ENCODE measurements at places on chromosomes 12 and 14.
A peak's percentile ranks its signal among the peaks of the same experiment; 100 is the strongest.

DNA sequence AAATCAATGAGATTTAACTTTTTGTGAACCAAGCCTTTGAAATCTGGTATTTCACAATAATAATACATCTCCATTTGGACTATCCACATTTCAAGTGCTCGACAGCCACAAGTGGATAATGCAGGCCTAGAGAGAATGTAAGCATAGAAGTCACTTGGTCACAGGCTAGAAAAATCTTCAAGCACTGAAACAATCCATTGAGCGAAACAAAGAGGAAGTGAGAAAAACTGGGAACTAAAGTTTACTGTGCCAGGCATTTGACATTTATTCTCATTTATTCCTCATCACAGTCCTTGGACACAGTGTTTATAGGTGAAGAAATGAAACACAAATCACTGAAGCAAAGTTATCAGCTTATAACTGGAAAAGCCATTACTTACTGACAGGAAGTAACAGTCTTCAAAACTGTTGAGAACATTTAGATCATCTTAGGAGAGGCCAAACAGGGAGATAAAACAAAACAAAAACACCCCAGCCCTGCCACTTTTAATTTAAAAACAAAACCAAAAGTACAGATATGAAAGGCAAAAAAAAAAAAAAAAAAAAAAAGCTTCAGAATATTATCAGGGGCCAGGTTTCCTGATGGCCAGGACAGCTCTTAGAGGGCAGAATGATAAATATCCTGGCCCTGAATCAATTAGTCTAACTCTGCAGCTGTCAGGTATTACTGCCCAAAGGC lies 29.2 kb downstream of the GNS start:
- H3K27ac ChIP-seq: no peak overlapping the region
- no peak overlapping the region for H3K4me3 ChIP-seq

DNA sequence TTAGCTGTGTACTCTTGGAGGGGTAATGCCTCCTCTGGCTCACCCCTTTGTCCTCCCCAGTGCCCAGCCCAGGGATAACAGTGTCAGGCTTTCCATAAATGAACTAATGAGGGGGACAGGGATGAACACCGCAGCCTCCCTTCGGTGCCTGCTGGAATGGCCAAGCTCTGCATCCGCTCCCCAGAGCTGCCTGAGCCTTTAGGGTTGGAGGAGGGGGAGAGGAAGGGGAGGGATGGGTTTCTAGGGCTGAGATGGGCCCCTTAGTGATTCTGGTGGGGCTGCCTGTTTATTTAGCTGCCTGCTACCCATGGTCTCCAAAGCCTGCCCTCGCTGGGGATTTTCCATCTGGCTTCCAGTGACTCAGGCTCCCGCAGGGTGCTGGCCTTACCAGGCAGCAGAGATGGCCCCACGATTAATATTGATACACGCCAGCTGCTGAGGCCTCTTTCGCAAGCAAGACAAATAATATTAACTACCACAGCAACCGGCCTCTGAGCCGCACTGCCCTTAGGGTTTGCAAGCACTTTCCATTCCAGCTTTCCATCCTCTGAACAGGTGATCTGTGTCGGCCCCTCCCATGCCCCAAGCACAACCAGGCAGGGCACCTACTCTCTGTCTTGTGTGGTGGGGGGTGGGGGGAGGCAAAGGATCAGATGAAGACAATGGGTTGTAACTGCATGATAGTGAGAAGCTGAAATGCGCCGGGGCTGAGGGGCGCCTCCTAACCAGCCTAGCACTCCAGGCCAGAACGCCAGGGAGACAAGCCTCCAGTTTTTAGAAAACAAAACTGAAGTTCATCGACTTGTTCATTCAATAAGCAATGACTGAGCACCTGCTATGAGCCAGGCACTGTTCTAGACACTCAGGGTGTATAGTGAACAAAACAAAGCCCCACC lies 56.7 kb downstream of the C14orf132 start:
- H3K4me1 ChIP-seq: peaks cover 17% of the 10 kb centered on the region
- DNase-seq: peak; percentile 63
- no peaks in the 10 kb centered on the region for H3K36me3 ChIP-seq
- no peaks in the 10 kb centered on the region for H3K27me3 ChIP-seq
- no peak overlapping the region for H3K4me3 ChIP-seq
- H3K27ac ChIP-seq: no peak overlapping the region

GRCh38 chr12:131835616-131836171 lies 7.5 kb downstream of the MMP17 start:
- H3K4me3 ChIP-seq: no peak overlapping the region
- no peaks in the 10 kb centered on the region for H3K36me3 ChIP-seq
- no peak overlapping the region for H3K27ac ChIP-seq

GRCh38 chr12:71726548-71726947 lies 28.1 kb upstream of the RAB21 start:
- H3K36me3 ChIP-seq: no peaks in the 10 kb centered on the region
- no peak overlapping the region for H3K4me3 ChIP-seq
- H3K27ac ChIP-seq: no peak overlapping the region
- no peaks in the 10 kb centered on the region for H3K4me1 ChIP-seq
- no peaks in the 10 kb centered on the region for H3K27me3 ChIP-seq
- DNase-seq: no peak

- no peak for DNase-seq
- no peak overlapping the region for H3K27ac ChIP-seq
- H3K36me3 ChIP-seq: no peaks in the 10 kb centered on the region
Observed at GRCh38 chr14:94026889-94027469, 839 bp downstream of the OTUB2 start.

DNA sequence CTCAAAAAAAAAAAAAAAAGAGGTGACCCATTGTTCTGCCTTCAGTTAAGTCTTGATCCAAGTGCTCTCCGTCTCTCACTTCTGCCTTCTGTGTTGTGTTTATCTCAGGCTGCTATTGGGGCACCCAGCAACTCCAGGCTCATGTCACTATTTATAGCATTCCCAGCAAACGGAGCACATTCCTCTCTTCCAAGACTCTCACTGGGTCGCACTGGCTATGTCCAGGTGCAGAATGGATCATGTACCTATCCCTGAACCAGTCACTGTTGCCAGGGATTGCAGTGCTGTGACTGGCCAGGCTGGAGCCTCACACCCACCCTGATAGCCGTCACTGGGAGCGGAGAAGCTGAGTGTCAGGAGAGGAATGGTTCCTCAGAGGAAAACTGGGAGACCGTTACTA lies 31.2 kb downstream of the RHOF start:
- no peaks in the 10 kb centered on the region for H3K27me3 ChIP-seq
- no peak overlapping the region for H3K4me3 ChIP-seq
- H3K36me3 ChIP-seq: no peaks in the 10 kb centered on the region
- no peak for DNase-seq
- peak overlapping the region; percentile 78 for H3K27ac ChIP-seq

- H3K4me3 ChIP-seq: no peak overlapping the region
- no peaks in the 10 kb centered on the region for H3K27me3 ChIP-seq
- H3K27ac ChIP-seq: no peak overlapping the region
- no peak for DNase-seq
- H3K4me1 ChIP-seq: no peaks in the 10 kb centered on the region
Observed at GRCh38 chr12:90729736-90730135, 225.2 kb downstream of the CCER1 start.

DNA sequence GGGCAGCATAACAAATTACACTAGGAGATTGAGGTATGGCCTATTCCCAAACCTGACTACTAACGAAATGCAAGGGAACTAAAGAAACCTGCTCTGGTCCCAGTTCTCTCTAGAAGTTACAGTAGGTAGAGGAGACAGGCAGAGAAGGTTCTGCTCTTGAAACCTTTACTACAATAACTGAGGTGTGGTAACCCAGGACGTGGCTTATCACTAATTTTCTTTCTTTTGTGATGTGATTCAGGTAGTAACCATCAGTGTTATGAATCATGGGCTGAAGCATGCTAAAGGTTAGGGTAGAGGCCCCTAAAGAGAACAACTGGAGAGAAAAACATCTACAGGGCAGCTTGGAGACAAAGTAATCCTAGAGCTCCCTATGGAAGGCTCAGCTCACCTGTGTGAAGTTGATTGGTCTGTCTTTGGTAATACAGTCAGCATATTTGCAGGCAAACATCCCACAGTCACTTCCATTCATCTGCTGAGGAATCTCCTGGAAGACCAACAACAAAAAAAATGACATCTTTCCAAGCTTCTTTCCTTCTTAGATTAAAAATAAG lies 41.8 kb upstream of the COL2A1 start:
- no peak overlapping the region for H3K27ac ChIP-seq
- no peaks in the 10 kb centered on the region for H3K27me3 ChIP-seq
- H3K36me3 ChIP-seq: peaks cover 5% of the 10 kb centered on the region
- H3K4me3 ChIP-seq: no peak overlapping the region

GRCh38 chr12:121326996-121327674 lies 25.1 kb downstream of the ANAPC5 start:
- peaks cover 2% of the 10 kb centered on the region for H3K36me3 ChIP-seq
- no peak overlapping the region for H3K27ac ChIP-seq
- H3K27me3 ChIP-seq: no peaks in the 10 kb centered on the region
- H3K4me3 ChIP-seq: no peak overlapping the region
- no peaks in the 10 kb centered on the region for H3K4me1 ChIP-seq
- no peak for DNase-seq

DNA sequence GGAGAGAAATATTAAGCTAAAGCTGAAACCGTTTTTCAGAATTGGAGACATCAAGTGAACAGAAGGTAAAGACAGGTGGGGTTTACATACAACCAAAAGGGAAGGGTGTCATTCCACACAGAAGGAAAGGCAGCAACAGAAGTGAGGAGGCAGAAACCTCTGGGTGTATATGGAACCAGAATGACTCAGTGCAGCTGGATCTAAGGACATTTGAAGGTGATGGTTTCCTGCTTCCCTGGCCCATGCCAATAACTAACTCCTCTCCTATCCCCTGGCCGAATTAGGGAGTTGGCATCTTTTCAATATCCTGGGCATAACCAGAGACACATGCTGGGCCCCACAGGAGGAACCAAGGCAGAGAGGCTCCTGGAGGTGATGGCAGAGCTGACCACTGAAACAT lies 8.4 kb downstream of the NCKAP5L start:
- H3K36me3 ChIP-seq: no peaks in the 10 kb centered on the region
- H3K27me3 ChIP-seq: no peaks in the 10 kb centered on the region
- H3K4me1 ChIP-seq: no peaks in the 10 kb centered on the region
- H3K4me3 ChIP-seq: no peak overlapping the region

GRCh38 chr14:79791055-79791732 lies 420.1 kb downstream of the DIO2 start:
- no peak overlapping the region for H3K4me3 ChIP-seq
- no peak overlapping the region for H3K27ac ChIP-seq
- H3K36me3 ChIP-seq: no peaks in the 10 kb centered on the region
- no peaks in the 10 kb centered on the region for H3K27me3 ChIP-seq
- no peaks in the 10 kb centered on the region for H3K4me1 ChIP-seq

- DNase-seq: peak; percentile 45
- H3K4me3 ChIP-seq: peak overlapping the region; percentile 51
- H3K27ac ChIP-seq: peak overlapping the region; percentile 80
- no peaks in the 10 kb centered on the region for H3K27me3 ChIP-seq
- peaks cover 14% of the 10 kb centered on the region for H3K4me1 ChIP-seq
Observed at GRCh38 chr12:45726603-45727300, 2.8 kb upstream of the ARID2 start.

- H3K36me3 ChIP-seq: no peaks in the 10 kb centered on the region
- DNase-seq: peak; percentile 88
- no peak overlapping the region for H3K4me3 ChIP-seq
- H3K4me1 ChIP-seq: peaks cover 96% of the 10 kb centered on the region
- peak overlapping the region; percentile 96 for H3K27ac ChIP-seq
Observed at GRCh38 chr14:65334765-65335410, 77.6 kb upstream of the FUT8 start.

- peaks cover 1% of the 10 kb centered on the region for H3K27me3 ChIP-seq
- no peak overlapping the region for H3K4me3 ChIP-seq
- no peaks in the 10 kb centered on the region for H3K4me1 ChIP-seq
- no peak for DNase-seq
- no peak overlapping the region for H3K27ac ChIP-seq
Observed at GRCh38 chr12:2372735-2373134, 319.9 kb downstream of the CACNA1C start.

- no peak for DNase-seq
- H3K36me3 ChIP-seq: no peaks in the 10 kb centered on the region
- no peak overlapping the region for H3K4me3 ChIP-seq
- H3K27me3 ChIP-seq: no peaks in the 10 kb centered on the region
- no peak overlapping the region for H3K27ac ChIP-seq
Observed at GRCh38 chr14:61212546-61212945, 68.6 kb downstream of the TMEM30B start.

GRCh38 chr14:55568618-55569017 lies 11.4 kb upstream of the KTN1 start:
- no peaks in the 10 kb centered on the region for H3K36me3 ChIP-seq
- peaks cover 14% of the 10 kb centered on the region for H3K4me1 ChIP-seq
- H3K27me3 ChIP-seq: no peaks in the 10 kb centered on the region

DNA sequence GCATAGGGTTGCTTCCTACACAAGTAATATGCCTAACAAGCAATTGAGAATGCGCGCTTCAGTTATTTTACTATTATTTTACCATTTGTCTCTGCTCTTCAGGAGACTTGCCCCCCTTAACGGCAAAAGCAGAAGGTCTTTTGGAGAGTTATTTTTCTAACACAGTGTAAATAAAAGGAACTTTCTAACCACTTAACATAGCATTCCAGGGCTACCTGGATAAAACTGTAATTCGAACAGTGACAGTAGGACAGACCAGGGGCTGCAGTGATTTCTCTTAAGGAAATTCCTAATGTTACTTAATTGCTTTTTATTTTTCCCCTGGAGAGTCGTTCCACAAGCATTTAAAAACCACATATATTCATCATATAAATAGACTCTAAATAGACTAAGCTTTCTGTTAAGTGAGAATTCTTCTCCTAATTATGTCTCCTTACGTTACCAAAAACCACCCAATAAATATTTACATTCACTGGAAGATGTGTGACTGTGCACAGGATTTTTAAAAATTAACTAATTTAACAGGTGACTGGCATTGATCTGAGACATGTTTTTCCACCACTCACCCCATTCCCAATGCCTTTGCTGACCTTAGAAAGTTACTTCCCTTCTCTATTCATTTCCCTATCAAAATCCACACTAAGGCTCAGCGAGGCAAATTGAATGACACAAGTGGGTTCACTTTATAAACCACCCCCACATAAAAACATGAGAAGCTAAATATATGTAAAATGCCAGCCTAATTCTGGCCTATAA lies 72.4 kb downstream of the RNF34 start:
- no peaks in the 10 kb centered on the region for H3K36me3 ChIP-seq
- no peak overlapping the region for H3K27ac ChIP-seq
- 0 out of 2 replicates have a peak, but pooled peaks cover 9% of the 10 kb centered on the region for H3K4me1 ChIP-seq
- DNase-seq: no peak
- H3K4me3 ChIP-seq: no peak overlapping the region
- no peaks in the 10 kb centered on the region for H3K27me3 ChIP-seq

All from Caco-2 (cell line).